Left renal pelvis (tissue), 4 donors: ENCODE measurements at places on chromosomes 1 and 21. TPM values are rescaled to one million over a fixed set of nuclear protein-coding genes. Genes with fewer than 3 reads are reported as not detected.

GRCh38 chr21:45470773-45471524 lies 66.0 kb downstream of the COL18A1 start:
- no peak for DNase-seq

The OPRD1 gene
- 0.37 TPM for polyA plus RNA-seq

The VSIG8 gene
- polyA plus RNA-seq: 0.11 TPM

- DNase-seq: no peak
These were observed 64.0 kb downstream of the PRDM2 start for GRCh38 chr1:13763991-13764390.

DNA sequence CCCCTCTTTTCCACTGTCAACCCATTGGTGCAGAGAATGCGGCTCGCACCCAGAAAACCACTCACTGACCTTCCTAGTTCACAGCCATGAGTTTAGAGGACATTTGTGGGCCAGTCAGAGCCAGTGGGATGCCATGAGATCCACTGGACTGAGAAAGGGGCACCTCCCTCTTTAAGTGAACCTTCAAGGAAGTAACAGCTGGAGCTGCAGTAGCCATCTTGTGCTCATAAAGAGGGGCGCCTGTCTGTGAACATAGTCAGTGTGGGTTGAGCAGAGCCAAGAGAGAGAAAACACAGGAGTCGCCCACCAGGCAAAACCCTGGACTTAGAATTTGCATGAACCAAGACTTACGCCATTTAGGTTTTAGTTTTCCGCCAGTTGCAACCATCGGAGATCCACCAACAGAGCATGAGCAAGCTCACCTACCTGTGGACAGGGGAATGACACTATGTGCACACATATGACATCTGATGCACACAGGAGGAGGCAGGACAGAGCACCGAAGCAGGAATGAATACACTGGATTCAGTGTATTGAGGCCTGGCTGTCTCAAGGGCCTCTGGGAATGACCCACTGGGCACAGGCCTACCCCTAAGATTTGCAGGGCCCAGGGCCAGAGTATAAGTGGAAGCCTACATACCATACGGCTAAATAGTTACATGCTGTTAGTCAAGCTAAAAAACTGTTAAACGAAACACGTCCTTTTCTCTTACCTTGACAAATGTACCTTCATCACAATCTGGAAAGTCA lies 151.6 kb downstream of the GRIK3 start:
- DNase-seq: no peak

The CYP4A11 gene
- 56.4 TPM for polyA plus RNA-seq

DNA sequence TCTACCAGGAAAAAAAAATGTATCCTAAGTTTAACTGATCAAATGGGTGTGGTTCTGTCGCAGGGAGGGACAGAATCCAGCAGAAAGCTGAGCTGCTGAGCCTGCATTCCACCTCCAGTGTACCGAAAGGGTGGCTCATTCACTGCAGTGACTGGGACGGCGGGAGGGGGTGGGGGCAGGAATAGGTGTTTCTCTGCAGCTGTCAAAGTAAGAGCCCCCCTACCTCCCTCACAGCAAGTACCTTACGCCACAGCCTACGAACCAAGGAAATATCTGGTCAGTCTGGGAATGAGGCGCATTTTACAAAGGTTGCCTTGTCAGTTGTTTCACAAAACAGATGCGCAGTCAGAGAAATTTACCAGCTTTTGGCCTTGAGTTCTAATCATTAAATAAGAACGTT lies 1.7 kb downstream of the S100B start:
- DNase-seq: no peak
